ENCODE measurements at places on chromosomes 3 and 15.

DNA sequence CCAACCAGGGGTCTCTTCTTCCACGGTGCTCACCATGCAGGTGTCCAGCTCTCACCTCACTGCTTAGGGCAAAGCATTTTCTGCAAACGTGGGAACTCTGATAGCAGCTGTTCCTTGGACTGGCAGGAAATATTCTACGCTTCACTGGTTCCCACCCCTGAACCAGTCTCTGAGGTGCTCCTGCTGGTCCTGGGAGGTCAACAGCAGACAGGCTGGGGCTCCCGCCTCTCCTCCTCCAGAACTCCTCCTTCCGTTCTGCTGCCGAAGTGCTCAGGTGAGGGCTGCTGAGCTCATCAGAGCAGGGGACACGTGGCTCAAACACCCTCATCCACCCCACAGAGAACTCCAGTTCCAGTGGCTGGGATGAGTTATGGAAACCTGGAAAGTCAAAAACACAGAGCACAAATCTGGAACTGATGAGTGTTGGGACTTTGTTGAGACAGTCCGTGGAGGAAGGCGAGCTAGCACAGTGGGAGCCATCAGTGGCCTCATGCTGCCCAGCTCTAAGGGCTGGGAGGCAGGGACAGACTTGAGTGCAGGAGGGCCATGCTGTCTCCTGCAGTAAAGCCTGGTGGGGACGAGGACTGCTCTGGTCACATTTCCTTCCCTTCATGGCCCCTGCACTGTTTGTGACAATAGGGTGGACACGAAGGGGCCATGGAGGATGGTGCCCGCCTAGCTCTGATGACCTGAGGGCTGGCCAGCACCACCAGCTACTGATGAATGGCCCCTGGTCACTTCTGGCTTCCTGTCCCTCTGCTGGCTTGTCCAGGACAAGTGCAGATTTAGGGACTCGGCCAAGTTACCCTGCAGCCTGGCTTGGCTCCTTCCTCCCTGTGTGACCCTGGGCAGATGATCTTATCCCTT is 137.8 kb downstream of the KLF13 start:
- no peak for DNase-seq

- DNase-seq, result no peak
These were observed 25.7 kb downstream of the NTRK3 start for GRCh38 chr15:88230823-88231222.

DNA sequence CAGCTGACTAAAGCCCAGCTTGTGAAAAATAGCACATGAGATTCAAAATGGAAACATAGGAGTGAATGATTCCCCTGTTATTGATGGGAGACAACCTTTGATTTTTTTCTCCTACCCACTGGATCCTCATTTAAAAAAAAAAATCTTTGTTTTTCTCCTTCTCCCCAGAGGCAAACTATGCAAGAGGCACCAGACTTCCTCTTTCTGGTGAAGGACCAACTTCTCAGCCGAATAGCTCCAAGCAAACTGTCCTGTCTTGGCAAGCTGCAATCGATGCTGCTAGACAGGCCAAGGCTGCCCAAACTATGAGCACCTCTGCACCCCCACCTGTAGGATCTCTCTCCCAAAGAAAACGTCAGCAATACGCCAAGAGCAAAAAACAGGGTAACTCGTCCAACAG is 2.6 kb downstream of the CACNA1D start:
- no peak for DNase-seq

DNA sequence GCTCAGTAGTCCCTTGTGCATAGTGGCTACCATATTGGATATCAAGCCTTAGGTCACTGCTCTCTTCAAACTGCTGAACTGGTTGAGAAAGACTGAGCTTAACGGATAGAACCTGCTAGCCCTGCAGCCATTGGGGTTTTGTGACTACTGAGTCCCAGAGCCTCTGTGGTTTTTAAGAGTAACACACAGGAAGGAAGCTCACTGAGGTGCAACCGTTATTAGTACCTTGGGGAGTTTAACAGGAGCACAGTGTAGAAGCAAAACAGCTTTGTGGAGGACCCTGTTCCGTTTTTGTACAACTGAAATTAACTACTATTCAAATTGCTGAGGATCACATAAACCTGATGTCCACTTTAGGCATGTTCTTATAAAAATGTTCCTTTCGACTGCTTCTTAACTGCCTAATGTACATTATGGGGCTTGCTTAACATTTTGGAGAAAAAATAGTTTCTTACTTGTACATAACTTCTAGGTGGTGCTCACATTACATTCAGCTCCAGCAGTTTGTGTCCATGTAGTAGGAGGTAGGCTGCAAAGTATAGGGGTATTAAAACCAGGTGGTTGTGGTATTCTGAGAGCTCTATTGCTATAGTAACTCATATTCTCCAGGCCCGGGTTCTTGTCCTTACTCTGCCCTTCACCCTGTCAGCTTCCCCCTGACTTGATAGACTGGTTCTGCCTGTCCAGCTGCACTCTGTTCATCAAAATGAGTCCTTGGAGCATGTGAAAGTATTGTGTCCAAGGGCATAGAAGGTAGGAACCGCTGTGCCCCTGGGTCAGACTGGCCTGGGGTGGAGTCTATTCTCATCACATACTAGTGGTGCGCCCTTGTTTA is 17.3 kb downstream of the PXK start:
- no peak for DNase-seq

GRCh38 chr3:127456471-127457093 is 134.0 kb downstream of the TPRA1 start:
- DNase-seq, result no peak

DNA sequence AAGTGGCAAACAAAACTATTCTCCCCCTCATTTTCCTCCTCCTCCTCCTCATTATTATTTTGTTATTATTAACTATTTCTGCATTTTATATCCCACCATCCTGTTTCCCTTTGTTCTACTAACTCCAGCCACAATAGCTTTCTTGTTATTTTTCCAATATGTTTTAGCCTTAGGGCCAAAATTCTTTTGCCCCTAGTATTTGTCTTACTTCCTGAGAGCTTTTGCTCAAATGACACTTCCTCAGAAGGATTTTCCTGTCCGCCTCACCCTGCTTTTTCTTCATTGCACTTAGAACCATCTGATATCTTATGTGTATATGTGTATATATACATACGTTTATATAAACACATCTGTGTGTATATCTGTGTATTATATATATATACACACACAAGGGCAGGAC is 32.7 kb upstream of the NUDT16 start:
- no peak for DNase-seq

GRCh38 chr15:27575521-27575920 is 523.6 kb downstream of the OCA2 start:
- no peak for DNase-seq

DNA sequence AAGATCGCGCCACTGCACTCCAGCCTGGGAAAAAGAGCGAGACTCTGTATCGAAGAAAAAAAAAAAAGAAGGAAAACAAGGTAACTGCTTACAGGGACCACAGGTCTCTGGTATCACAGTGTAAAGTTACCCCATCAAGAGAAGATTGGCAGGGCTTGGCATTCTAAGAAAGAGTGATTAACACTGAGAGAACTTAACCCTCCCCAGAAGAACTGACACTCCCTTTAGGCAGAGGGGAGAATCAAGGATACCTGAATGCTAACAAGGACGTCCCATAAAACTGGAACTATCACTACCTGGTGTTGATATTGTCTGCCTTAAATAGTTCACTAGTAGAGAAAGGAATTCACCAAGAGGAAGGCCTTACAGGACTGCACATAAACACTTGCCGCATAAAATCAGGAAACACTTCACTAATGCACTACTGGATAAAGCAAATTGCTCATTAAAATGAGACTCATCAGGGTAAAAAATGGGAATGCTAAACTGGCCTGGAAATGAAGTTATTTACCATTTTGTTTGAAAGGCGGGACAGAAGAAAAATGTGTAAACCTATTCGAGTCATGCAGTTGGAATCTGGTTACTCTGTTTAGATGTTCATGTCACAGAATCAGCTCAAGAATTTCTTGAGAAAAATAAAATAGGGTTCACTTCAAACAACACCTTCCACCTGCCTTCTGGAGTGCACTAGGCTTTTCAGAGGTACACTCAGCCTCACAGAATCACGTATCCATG is 121.6 kb downstream of the FOXP1 start:
- no peak for DNase-seq

DNA sequence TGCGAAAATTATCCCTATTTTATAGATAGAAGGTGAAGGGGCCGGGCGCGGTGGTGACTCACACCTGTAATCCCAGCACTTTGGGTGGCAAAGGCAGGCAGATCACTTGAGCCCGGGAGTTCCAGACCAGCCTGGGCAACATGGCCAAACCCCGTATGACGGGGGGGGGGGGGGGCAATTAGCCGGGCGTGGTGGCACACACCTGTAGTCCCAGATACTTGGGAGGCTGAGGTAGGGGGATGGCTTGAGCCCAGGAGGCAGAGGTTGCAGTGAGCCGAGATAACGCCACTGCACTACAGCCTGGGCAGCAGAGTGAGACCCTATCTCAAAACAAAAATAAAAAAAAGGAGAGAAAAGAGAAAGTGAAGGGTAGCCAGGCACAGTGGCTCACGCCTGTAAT is 1.4 kb downstream of the AAGAB start:
- no peak for DNase-seq

- no peak for DNase-seq
These were observed 140.5 kb downstream of the LRRK1 start for GRCh38 chr15:101059381-101060341.

GRCh38 chr3:24494618-24495325 is at the start of gene THRB:
Gene THRB (minus strand): TSS chr3:24494850.
- DNase-seq, result no peak

DNA sequence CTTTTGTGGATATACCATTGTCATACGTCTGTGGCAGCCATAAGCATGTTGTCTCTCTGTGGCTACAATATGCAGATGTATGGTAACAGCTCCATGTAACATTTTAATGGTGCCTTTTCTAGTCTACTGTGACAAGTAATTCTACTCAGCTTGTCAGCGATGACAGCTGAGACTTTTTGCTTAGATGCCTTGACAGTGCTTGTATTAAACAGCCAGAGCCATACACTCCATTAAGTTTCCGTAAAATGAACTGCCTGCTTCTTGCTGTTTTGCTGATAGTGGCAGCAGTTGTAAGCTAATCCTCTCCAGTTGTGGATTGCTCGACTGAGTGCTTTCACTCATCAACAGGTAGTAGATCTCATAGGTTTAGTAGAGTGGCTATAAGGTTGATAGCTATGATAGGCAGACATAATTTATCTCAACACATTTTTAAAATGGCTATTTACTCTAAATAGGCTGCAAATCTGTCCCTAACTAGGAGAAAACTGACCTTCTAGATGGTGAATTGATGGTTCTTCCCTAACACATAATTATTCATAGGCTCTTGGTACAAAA is 260.2 kb upstream of the NAALADL2 start:
- DNase-seq, result no peak

DNA sequence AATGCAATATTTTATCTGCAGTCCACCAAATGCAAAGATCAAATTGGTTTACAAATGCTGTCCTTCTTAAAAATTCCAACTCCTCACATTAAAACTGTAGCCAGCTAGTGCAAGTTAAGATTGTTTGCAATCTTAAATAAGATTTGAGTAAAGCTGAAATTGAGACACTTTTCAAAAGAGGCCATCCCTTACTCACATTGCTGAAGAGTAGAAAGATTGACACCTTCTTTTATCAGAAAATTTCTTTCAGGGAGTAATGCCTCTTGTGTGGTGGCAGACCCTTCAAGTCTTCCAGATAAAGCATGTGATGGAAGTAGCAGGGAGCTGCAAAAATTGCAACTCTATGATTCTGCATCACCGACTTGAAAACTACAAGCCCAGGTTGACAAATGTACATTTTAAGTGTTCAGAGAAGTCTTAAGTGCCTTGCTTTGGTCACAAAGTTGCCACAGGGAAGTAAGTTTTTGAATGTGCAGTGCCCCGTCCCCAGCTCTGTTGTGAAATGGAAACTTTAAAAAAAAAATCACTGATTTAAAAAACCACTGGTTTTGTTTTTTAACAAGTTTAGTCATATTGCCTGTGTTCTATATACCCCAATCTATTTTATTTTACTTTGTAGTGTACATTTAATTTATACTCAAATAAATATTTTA is 12.6 kb downstream of the CD86 start:
- DNase-seq, result no peak

- no peak for DNase-seq
These were observed 21.5 kb downstream of the PTPRG start for GRCh38 chr3:61582846-61583245.

GRCh38 chr3:138675393-138675792 is 66.8 kb downstream of the FAIM start:
- no peak for DNase-seq

DNA sequence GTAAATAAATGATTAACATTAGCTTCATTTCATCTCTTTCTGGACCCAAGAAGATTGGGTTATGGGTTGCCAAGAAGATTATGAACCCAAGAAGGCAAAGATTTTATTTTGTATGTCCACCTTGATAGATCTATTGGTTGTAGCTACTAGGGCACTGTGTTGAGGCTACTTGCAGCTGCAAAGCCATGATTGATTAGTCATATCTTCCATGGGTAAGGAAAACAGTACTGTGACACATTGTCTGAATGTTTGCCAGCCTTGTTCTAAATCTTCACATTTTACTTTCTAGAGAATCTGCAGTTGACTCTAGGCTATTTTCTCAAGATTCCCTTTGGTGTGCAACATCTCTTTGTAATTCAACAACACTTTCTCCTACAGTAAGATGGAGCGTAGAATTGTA is 229.2 kb upstream of the KCNH8 start:
- no peak for DNase-seq

DNA sequence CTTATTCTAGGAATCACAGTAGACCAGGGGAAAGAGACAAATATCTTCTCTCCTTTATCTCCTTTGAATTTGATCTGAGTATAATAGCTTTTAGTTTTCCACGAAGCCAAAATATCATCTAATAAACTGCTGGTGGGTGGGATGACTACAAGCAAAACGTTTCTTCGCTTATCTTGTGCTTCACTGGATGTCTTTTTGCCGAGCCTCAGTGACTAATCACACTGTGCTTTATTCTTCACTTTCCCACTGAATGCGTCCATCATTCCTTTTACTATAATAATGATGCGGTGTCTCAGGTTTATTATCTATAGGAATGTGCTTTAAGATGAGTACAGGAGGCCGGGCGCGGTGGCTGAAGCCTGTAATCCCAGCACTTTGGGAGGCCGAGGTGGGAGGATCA is 32.5 kb downstream of the CEP152 start:
- no peak for DNase-seq

DNA sequence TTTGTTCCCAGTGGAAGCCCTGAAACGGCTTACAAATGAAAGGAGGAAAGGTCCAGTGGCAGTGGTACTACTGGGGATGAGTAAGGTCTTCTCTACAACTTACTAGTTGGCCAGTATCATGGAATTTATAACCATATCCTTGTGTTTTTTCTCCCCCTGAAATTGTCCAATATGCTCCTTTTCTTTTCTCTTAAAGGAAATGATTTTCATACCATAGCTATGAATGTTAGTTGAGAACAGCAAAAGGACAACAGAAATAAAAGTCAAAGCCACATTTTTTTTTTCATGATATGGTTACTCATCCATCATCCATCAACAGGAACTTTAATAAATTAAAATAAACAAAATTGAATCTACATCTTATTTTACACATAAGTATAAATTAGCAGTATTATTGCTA is 450.4 kb downstream of the MFSD1 start:
- no peak for DNase-seq

- DNase-seq, result no peak
These were observed 28.7 kb downstream of the WWTR1 start for GRCh38 chr3:149628957-149629670.
